NCI-H510A treated with DMSO at 0.1 percent for 48 hours (cell line): ENCODE measurements at places on chromosomes 1 and 21.

GRCh38 chr1:156204686-156205085 is 8.1 kb upstream of the PMF1 start:
- DNase-seq = no peak

DNA sequence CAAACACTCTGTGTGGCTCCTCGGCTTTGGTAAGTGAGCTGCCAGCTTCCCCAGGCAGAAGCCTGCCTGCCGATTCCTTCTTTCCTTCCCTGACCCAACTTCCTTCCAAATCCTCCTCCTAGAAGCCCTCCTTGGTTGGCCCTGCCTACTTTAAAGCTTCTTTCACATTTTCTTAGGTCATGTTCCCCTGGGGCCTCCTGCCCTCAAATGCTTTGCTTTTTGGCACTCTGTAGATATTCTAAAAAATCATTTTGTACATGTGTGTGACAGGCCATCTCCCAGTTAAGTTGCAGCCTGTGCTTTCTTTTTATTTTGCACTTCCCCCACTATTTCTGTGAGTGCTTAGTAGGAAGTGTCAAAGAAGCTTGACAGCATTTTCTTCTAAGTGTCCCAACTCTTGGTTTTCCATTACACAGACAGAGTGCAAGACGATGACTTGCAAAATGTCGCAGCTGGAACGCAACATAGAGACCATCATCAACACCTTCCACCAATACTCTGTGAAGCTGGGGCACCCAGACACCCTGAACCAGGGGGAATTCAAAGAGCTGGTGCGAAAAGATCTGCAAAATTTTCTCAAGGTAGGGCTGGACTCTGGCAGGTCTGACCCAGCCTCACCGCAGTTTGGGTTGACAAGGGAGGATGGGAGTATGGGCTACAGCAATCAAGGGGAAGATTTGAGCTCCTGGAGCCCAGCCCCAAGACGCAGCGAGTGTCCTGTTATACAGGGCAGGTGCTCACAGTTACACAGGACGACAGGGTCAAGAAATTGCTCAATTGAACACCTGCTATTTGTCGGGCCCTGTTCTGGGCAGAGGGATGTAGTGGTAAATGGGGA is at the start of gene S100A9:
Gene S100A9 (plus strand): TSS at position 2 of the 838 bp plus-strand sequence. CDS start 430 bp downstream, at position 432.
- DNase-seq = no peak

GRCh38 chr1:37083603-37084002 is 49.3 kb upstream of the GRIK3 start:
- DNase-seq = no peak

GRCh38 chr1:77539519-77540142 is 142.8 kb downstream of the ZZZ3 start:
- peak; percentile 69 for DNase-seq

DNA sequence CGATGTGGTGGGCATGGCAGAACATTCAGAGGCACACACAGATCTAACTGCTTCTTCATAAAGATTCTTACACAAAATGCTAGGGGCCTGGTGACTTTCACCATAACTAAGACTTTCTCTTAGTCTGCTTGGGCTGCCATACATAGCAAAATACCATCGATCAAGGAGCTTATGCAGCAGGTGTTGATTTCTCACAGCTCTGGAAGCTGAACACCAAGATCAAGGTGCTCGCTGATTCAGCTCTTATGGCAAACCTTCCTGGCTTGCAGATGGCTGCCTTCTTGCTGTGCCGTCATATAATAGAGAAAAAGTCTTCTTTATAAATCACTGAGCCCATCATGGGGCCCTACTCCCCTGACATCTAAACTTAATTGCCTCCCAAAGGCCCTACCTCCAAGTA is 487.3 kb downstream of the AJAP1 start:
- no peak for DNase-seq

- DNase-seq = no peak
Observed at GRCh38 chr1:215287362-215287761, 204.8 kb downstream of the KCNK2 start.

DNA sequence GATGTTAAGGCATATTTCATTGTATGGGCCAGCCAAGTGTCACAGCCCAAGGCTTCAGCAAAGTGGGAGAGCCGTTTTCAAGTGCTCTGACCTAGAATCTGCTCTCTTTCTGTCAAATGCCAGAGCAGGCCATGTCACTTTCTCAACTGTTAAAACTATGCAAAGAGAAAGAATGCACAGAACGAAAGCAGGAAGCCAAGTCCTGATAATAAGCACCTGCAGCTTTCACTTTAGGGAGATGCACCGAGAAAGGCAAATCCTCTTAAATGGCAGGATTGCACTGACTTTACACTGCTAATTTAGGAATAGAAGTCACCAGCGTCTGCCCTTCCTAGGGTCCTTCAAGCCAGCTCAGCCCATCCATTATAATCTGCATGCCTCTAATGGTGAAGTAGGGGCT is 49.2 kb upstream of the NTPCR start:
- DNase-seq = no peak

- DNase-seq = no peak
Observed at GRCh38 chr1:44513111-44513510, 108.1 kb downstream of the RNF220 start.

DNA sequence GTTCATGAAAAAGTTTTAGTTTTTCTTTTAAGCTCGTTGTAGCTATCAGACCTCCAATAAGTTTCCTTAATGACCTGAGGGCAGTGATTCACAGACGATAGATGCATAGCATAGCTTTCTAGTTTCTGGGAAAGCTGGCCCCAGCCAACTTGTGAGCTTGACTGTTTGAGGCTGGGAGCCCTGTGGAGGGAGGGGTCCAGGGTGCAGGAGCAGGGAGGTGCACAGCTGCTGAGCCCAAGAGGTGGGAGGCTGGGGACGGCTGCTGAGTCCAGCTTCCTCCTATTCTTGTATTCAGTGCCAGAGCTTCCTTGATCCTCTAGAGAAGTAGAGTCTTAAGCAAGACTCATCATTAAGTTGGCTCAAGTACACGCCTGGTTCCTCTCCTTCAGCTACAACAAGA is 11.0 kb upstream of the AVPR1B start:
- no peak for DNase-seq

DNA sequence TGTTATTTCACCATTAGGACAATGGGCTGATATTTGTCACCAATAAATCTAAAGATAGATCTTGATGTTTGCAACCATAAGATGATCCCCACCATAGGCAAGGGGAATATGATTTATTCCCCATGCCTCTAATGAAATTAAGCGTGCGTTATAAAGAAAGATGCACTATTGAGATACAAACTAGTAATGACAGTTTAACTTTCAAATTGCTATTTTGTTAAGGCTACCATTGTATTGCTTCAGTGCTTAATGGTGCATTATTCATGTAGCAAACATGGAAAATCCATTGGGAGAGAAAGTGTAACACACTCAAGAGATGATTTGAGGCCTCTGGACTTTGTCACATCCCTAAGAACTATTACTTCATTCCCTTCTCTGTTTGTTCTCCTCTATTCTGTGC is 108.9 kb upstream of the TRABD2B start:
- DNase-seq = no peak

DNA sequence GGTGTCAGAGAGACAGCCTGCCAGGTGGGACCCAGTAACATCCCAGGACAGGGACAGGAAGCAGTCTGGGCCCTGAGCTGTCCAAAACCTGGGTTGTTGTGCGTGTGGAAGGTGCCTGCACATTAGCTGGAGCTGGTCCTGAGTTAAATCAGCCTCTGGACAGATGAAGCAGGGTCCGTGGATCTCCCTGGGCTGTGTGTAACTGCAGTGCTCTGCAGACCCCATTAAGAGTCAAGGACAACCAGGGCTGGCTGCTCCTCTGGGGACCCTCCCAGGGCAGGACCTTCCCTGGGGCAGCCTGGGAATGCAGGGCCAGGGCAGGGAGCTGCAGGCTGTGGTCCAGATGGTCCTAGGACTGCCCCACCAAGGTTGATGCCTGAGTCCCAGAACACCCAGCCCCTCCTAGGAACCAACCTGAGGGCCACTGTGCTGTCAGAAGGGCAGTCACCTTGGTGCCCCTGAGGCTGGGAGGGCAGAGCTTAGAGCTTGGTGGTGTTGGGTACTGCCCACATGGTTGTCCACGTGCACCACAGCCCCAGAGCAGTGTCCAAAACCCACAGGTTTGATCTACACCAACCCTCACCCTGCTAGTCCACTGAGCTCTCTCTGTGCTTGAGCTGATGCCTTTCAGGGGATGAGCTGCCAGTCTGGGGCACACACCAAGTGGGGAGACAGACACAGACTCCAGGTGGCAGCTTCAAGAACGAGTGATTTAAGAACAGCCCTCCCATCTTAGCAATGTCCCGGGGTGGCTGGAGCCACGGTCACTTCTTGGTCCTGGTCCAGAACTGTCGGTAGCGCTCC is 2.9 kb downstream of the MRPL55 start:
- no peak for DNase-seq

- DNase-seq = no peak
Observed at GRCh38 chr1:219085082-219085481, 88.6 kb upstream of the LYPLAL1 start.

GRCh38 chr1:208524925-208525324 is 280.7 kb upstream of the PLXNA2 start:
- no peak for DNase-seq

DNA sequence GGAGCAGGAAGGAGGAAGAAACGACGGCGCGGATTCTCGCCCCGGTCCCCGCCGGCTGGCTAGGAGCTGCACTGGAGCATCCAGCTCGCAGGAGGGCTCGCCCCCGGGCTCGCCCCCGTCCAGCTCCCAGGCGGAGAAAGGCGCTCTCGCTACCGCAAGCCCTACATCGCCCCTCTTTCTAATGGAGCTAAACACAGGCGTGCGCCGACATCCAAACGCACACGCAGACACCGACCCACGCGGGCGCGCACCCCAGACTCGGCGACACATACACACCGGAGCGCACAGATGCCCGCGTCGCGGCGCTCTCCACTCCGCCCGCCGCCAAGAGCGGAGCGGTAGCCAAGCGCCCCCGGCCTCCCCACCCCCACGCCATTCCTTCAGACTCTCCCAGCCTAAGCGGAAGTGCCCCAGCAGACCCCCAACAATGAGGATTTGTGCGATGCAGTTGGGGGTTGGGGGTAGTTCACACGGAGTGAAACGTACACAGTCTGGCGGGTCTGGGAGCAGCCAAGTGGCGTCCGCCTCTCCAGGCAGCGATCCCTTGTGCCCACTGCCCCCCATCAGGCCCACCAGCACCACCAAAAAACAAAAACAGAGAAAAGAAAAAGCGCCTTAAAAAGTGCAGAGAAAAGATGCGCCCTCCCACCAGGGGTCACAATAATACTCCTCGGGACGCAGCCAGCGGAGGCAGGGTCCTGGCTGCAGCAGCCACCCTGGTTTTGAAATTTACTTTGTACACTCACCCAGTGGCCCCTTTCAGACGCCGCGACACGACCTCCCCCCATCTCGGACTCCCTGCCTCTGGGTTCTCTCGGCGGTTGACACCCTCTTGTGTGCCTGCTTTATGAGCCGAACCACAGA is 1.4 kb downstream of the DAB1 start:
- peak; percentile 22 for DNase-seq

- DNase-seq = peak; percentile 43
Observed at GRCh38 chr1:13583966-13584791, 547 bp downstream of the PDPN start.

DNA sequence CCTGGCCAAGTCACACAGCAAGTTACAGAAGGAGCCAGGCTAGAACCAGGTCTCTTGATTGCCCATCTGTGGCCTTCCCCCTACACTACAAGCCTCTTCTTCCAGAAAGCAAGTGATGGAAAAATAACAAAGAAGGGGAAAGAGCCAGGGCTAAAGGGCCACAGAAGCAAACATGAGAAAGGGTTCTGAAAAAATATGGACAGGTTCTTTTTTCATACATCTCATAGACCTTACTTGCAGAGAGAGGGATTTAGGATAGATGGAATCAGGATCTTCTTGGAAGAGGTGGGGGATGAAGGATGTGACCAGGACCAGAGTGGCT is 3.2 kb downstream of the RHBG start:
- DNase-seq = no peak

DNA sequence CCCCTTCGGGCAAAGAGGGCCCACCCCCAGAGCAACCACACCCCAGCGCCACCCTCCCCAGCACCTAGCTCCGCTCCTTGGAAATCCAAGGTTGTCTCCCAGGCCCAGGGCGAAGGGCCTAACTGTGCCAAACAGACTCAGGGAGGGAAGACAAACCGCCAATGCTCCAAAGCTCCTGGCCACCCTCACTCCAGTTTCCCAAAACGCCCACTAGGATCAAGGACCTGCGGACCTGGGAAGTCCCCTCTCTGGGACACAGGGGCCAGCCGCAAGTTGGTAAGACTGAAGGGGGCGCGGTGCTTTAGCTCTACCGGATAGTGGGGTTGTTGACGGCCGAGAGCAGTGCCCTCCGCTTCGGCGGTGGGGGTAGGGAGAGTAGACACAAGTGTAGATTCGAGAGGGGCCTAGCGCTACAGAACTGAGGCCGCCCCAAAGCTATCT is 581 bp downstream of the IRF6 start:
- peak; percentile 33 for DNase-seq

GRCh38 chr21:42587036-42587435 is 66.4 kb upstream of the PDE9A start:
- DNase-seq = no peak

DNA sequence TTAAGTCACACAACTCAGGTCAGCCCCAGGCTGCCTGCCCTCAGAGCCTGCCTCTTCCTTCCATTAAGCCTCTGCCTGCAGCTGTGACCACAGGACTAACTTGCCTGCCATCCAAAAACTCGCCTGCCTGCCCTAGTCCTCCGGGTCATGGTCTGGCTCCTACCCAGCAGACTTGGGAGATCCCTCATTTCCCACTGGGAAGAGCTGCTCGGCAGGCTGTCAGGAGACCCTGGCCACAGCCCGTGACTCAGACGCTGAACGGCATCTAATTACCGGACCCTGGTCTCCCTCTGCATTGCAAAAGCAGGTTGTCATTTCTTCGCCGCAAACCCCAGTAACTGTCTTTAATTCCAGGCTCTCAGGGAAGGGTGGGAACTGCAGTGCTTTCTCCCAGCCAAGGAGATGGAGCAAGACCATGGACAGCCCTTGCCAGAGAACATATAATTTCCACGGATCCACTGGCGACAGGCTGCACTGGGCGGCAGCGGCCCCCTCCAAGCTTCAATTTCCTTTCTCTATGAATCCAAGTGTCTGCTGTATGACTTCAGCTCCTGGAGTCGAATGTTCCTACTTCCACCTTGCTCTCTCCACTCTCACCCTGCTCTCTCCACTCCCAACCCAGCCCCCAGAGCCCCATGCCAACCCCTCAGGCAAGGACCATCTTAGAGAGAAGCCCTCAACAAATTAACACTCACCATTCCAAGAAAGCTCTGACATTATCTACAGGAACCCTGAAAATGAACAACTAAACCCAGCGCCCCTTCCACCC is 20.4 kb downstream of the OLFML2B start:
- no peak for DNase-seq

GRCh38 chr1:28882009-28882628 is 32.2 kb upstream of the EPB41 start:
- peak; percentile 86 for DNase-seq

DNA sequence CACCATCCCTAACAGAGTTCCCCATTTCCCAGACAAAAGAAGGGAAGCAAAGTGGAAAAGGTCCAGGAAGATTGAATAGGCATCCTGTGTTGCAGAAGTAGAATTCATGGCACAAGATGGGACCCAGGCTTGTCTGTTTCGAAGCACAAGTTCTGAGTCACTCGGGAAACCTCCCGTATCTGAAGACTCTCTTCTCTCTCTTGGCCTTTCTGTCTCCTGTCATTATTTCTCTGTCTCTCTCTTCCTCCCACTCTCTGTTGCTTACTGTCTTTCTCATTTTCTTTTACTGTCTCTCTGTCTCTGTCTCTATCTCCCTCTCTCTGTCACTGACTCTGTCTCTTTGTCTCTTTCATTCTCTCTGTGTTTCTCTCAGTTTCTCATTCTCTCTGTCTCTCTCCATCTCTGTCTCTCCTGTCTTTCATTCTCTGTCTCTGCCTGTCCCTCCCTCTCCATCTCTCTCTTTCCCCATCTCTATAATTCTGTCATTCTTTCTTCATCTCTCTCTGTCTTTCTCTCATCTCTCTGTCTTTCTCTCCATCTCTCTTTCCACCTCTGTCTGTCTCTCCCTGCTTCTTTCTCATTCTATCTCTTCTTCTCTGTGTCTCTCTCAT is 23.7 kb downstream of the RNF187 start:
- no peak for DNase-seq
